ENCODE measurements at places on chromosomes 6 and 20. TPM values are rescaled to one million over a fixed set of nuclear protein-coding genes. Genes with fewer than 3 reads are reported as not detected.

DNA sequence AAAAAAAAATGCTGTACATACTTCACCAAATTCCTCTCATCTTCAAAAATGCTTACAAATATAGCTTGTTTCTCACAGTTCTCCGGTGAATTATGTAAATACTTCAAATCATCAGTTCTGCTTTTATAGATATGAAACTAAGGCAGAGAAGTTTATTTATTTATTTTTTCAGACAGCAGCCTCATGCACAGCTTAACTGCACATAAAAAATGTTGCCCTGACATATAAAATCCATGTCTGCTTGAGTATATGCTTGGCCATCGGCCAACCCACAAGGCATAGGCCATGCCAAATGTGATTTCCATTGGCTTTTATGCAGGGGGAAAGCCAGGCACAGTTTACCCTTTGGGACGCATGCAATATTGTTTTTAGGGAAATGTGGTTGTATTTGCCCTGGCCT lies 57.3 kb upstream of the PHACTR2 start:
- DNase-seq: no peak

DNA sequence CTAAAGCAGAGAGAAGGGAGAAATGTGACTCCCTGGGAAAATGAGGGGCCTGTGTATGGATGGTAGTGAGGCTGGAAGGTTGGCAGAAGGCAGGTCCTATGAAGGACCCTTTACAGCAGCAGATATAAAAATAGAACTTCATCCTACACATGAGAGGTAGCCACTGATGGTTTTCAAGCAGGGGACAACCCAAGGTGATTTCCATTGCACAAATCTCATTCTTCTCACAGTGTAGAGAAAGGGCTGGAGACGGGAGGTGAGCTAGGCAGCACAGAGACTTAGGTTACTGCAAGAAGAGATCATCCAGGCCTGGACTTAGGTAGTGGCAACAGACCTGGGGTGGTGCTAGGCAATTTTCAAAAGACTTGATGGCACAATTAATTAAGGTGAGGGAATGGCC lies 30.7 kb downstream of the TRAM2 start:
- DNase-seq: no peak

DNA sequence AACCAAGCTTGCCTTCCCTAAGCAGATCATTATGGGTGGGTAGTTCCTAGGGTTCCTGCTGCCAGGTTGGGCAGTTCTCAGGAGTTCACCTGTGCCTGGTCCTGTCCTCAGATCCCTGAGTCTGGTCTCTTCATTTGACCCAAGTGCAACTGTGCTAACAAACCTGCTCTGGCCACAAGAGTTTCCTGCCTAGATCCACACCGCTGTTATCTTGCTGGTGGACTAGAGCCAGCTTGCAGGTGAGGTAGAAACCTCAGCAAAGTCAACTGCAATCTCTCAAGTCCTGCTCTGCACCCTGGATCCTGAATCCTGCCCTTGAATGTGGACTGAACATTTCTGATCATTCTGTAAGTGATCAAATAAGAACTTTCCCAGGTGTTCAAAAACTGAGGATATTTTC lies 191.8 kb upstream of the LRFN2 start:
- DNase-seq: no peak

DNA sequence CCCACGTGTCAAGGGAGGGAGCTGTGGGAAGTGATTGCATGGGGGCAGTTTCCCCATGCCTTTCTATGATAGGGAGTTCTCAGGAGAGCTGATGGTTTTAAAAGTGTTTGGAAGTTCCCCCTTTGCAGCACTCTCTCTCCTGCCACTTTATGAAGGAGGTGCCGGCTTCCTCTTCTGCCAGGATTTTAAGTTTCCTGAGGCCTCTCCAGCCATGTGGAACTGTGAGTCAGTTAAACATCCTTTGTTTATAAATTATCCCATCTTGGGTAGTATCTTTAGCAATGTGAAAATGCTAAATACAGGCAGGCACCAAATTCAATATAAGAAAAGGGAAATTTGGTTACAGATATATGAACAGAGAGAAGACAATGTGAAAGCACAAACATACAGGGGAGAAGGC lies 96.4 kb upstream of the EPHA7 start:
- no peak for DNase-seq

- DNase-seq: no peak
Observed at GRCh38 chr20:59346061-59346460, 45.6 kb downstream of the EDN3 start.

Gene MEP1A
- not detected for total RNA-seq

Gene SPATA25
- 1.2 TPM for total RNA-seq

Gene MCM8
- total RNA-seq: 4.2 TPM

- DNase-seq: no peak
Observed at GRCh38 chr6:2712102-2712501, 38.6 kb downstream of the MYLK4 start.

DNA sequence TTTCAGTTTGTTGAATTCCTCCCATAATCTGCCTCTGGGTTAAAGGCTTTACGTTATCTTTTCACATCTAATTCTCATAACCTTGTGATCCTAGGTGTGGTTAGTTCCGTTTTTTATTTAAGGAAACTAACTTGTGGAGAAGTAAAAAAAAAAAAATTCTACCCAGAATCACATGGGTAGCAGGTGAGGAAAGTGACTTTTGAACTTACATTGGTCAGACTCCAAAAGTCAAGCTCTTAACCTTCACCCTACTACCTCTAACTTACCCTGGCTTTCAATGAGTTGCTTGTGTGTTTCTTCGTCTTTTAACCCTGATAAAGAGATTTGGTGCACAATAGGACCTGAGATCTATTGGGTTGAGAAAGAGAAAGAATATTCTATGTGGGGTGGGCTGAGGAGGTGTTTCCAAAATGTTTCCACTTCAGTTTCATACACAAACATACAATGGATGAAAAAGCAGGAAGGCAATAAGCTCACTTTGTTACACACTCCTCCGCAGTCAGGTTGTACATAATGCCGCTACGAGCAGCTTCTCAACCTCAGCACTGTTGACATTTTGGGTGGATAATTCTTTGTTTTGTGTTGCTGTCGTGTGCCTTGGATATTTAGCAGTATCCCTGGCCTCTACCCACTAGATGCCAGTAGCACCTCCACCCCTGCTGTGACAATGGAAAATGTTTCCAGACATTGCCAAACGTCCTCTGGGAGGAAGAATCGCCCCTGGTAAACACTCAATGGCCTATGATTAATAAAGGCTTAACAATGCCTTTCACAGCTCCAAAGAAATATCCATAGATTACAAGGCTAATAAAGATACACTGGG lies 193.0 kb upstream of the ZNF217 start:
- DNase-seq: no peak

- no peak for DNase-seq
Observed at GRCh38 chr20:9744551-9744950, 94.3 kb downstream of the PAK5 start.

GRCh38 chr6:148157841-148158240 lies 184.8 kb upstream of the SASH1 start:
- DNase-seq: no peak

Gene LY6G6D
- total RNA-seq: not detected

DNA sequence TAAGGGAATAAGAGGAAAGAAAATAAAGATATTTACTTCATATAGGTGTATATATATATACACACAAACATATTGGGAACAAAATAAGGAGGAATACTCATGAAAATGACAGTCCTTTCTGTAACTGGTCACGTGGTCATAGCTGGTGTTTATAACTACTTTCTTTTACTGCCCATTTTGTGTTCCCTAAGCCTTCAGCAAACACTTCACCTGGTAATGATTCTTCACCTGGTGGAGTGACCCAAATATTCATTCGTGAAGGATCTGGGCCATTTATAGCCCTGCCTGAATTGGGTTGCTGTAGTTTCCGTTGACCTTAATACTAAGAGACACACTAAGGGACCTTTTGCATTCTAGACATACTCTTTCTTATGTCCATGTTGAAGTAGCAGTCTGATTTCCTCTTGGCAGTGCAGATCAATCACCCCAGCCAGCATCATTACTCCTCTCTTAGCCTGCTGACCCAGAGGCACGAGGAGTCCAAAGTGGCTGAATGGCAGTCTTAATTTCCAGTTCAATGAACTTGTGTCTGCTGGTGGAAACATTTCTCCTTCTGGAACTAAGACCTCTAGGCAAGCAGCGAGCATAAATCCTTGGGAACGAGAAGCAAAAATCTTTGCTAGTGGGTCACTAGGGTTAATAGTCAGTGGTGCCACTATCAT lies 39.9 kb upstream of the IYD start:
- no peak for DNase-seq

- no peak for DNase-seq
Observed at GRCh38 chr20:61120595-61121515, 131.2 kb upstream of the CDH4 start.

DNA sequence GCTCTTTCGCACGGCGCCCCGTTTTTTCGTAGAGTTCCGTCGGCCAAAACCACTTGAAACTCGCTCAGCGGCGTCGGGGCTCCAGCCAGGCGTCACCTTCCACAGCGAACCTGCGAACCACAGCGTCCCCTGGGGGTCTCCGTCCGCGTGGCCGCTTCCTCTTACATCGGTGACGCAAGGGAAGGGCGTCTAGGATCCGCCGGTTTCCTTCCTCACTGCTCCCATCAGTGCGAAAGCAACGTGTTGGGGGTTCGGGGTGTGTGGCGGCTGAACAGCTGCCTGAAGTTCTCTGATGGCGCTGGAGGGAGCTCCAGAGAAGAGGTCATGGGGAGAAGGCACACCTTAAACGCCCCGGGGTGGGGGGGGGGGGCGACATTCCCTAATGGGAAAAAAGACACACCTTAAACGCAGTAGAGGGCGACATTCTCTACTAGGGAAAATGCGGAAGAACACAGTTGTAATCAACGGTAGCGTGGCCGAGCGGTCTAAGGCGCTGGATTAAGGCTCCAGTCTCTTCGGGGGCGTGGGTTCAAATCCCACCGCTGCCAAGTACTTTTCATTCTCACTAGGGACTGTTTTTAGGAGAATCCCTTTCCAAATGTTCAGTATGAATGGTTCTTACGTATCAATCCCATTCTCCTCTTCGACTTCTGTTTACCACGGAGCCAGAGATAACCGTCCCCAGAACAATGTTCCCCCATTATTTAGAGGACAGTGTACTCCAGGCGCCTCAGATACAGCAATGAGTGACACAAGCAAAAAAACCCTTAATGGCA lies 16.4 kb downstream of the ZNF311 start:
- no peak for DNase-seq

DNA sequence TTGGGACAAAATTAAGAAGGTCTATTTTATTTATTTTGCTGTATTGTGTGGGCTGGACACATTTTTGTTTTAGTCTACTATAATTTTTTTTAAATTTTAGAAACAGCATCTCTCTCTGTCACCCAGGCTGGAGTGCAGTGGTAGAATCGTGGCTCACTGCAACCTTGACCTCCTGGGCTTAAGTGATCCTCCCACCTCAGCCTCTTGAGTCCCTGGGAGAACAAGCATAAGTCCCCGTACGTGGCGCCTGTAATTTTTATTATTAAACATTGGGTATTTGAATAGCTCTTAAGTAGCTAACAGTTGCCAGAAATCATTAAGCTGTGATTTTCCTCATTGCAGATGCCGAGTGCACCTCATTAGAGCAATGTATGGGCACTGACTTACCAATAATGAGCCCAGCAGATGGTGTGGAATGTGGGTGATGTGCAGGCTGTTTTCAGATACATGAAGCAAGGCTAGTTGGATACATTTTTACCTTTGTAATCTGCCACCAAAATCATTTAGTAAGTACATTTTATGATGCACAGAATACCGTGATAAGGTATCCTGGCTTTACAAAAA lies 10.3 kb upstream of the MAS1 start:
- no peak for DNase-seq

Gene BNIP5
- total RNA-seq: not detected
